ENCODE measurements at places on chromosomes 11 and 22.

GRCh38 chr11:130370845-130371590 lies 56.3 kb upstream of the ZBTB44 start:
- DNase-seq: no peak

GRCh38 chr11:124791626-124792341 lies 8.4 kb downstream of the MSANTD2 start:
- no peak for DNase-seq

DNA sequence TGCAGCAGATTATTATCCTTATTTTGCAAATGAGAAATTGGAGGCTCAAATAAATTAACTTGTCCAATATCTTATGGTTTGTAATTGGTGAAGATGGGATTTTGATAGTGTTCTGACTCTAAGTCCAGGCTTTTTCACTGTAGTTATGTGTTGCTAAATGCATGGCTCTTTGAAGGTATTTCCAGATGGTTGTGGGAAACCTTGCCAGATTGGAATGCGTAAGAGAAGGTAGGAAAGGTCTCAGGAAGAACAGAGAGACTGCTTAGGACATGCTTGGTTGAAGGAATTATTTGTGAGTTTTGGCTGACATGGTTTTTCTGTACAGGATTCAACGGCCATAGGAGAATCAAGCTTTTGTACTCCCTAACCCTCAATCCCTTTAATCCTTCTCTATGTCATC lies 108.6 kb downstream of the STIM1 start:
- no peak for DNase-seq

DNA sequence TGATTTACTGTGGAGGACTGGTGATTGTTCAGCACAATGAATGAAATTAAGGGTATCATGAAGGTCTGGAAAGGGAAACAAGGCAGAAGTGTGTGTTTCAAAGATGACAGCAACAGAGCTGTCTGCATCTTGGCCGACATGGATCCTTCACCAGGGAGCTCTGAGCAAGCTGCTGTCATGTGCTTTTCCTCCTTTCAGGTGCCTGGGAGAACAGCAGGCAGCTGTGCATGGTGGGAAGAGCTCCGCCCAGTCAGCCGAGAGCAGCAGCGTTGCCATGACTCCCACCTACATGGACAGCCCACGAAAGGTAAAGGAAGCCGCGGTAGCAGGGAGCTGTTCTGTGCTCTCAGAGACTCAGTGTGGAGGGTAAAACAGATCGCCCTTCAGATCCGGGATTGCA lies 87.1 kb upstream of the YWHAH start:
- DNase-seq: no peak

DNA sequence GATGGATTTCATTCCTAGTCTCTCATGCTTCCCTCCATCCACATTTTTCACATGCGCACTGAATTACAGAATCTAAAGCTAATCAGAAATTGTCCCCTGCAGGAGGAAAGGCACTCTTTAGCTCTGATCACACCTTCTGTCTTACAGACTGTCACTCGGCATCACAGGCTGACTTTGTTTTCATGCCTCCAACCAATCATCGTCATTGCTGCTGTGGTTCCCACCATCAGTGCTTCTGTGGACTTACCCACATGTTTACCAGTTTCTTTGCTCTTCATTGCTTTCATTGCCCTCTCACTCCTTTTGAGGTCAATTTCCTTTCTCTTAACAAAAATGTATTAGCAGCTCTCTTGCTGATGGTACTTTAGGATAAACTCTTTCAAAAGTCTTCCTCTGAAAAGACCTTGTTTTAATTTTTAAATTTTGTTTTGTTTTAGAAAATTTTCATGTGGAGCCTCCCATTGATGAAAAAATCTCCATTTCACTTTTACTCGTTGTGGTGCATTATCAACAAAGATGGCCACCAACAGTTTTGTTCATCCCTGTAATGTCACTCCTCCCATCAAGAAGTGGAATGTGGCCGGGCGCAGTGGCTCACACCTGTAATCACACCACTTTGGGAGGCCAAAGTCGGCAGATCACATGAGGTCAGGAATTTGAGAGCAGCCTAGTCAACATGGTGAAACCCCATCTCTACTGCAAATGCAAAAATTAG lies 20.2 kb upstream of the TREH start:
- DNase-seq: no peak

DNA sequence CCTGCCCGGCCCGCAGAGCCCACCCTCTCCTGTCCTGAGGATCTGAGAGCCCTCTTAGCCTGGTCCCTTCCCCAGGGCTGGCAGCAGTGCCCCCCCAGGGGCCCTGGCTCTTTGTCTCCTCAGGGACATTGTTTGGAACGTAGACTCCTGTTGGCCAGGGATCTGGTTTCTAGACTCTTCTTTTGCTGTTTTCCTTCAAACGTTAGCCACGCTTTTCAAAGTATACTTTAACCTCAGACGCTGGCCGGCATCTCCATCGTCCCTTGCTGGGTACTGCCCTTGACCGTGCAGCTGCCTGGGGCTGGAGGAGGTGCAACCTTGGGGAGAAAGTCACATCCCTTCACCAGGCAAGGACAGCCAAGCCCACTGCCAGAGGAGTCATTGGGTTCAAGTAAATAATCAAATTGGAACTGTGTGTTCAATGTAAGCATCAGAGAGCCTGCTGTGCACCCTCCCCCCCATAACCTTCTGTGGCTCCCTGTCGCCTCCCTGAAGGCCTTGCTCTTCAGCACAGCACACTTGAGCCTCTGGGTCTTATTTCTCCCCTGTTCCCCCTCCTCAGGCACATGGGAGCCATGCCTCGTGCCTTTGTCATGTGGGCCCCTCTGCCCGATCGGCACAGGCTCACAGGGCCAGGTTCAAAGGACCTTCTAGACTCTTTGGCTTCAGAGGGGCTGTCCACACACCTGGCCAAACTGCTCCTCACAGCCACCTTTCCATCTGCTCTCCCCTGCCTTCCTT lies 21.8 kb upstream of the WNT7B start:
- DNase-seq: no peak
